ENCODE measurements at places on chromosomes 1 and 21. TPM values are rescaled to one million over a fixed set of nuclear protein-coding genes. Genes with fewer than 3 reads are reported as not detected.
A peak's percentile ranks its signal among the peaks of the same experiment; 100 is the strongest.

- DNase-seq, result no peak
These were observed 452.1 kb upstream of the NEGR1 start for GRCh38 chr1:72734415-72734814.

DNA sequence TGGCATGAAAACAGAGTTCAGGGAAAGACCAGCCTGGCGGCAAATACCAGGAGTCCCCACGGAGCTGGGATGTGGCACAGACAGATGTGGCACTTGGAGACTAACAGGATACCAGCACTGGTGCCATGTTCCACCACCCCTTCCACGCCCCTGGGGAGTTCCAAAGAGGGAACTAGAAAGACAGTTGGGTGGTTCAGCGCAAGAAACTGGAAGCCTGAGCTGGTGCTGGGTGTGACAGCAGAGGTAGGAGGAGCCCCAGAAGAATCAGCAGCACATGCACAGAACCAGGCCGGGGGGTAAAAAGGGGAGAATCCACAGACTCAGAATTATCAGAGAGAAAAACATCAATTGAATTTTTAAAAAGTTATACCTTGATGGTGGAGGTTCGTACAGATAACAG is 22.4 kb downstream of the DDX20 start:
- no peak for DNase-seq

DNA sequence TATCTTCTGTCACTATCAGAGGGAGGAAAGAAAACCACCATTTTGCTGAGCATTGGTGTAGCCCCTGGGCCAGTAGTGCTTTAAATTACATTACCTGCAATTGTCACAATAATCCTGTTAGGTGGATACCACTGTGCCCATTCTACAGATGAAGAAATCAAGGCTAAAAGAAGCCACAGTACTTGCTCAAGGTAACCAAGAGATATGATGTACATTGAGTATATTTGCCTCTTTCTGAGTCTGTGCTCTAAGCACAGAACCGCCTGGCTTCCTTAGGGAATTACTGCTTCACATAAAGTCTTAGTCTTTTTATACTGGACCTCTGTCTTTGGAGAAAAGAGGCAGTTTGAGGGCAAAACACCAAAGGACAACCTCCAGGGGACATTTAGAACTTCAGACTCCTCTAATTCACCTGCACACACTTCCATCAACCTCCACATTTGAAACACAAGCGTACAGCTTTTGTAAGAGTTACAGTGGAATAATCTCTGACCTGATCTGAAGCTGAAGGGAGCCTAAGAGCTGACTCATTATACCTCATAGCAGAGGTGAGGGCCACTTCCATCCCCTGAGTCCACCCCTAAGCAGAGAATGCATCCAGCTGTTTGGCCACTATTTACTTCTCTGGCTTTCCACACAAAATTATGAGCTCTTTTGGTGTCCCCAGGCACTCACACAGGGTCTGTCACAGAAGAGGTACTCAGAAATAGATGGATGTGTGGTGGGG is 61.8 kb downstream of the PLPP3 start:
- no peak for DNase-seq

Gene CFAP126
- polyA plus RNA-seq, result 0.43 TPM

DNA sequence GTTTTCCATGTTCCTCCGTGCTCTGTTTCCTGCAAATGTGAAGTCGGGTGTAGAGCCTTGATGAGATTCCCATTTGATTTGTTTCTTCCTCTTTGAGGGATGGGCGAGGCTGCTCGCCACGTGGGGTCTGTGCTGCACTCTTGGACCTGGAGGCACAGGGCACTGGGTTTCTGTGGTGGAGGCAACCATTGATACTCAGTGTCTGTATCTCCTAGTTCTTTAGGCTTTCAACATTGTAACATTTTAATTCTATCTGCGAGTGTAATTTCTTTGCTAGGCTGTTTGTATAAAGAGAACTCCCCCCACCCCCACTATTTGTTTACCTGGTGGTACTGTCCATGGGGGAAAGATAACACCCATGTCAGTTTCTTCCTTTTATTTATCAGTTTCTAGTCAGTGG is 52.3 kb downstream of the GALNT2 start:
- DNase-seq, result no peak

- peak; percentile 75 for DNase-seq
These were observed 26.8 kb downstream of the PTTG1IP start for GRCh38 chr21:44846485-44847260.

DNA sequence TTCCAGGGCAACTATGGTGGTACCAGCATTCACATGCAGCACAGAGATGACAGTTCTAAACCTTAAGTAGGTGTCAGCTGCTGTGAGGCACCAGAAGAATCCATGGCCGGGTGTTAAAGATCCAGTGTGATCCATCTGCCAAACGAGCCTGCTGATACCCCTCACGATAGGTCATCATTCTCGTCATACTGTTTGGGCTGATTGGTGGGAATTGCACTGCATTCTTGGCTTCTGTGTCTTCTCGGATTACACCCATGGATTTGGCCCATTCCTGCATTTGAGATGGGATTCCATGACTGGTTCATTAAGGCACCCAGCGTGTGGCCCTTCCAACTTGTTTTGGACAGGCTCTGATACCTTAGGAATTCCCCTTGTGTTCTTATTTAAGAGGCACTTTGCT is 55.2 kb downstream of the ST6GALNAC3 start:
- DNase-seq, result no peak

- DNase-seq, result peak; percentile 81
These were observed 94.7 kb downstream of the SIK1 start for GRCh38 chr21:43331962-43332828.

DNA sequence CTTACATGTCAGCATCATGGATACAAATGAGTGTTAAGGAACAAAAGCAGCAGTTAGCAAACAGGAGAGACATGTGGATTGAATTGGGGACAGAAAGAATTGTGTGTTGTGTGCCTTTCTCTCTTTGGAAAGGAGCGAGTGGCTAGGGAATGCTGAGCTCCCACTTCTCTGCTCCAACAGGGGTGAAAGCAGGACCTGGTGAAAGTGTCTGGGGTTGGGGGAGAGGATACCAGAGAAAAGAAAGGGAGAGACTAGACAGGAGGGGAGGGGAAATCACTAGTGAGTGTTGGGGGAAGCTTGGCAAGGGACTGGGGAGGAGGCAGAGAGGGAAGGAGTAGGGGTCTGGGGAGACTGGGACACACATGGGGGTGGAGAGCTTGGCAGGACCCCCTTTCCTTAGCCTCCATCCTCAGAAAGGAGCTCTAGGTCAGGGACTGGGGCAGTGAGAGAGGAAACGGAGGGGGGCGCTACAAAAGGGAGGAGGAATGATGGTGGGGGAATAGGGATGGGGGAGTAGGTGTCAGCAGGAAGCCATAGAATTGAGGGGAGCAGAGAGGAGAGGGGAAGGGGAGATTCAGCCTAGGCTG is 2.2 kb downstream of the KIRREL1 start:
- DNase-seq, result peak; percentile 27

DNA sequence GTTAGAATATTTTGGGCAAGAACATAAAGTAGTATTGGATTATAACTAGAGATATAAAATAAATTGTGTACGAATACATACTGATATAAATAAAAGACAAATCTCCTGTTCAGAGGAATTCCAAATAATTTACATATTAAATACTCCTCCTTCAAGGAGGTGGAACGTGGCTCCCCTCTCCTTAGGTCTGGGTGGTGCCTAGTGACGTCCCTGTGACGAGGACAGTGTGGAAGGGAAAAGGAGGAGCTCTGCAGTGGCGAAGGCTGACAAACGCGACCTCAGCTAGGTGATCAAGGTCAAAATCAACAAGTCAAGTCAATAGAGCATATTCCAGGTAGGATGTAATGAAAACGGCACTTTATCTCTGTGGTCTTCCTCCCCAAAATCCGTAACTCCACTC is 310.0 kb downstream of the SMYD3 start:
- no peak for DNase-seq

DNA sequence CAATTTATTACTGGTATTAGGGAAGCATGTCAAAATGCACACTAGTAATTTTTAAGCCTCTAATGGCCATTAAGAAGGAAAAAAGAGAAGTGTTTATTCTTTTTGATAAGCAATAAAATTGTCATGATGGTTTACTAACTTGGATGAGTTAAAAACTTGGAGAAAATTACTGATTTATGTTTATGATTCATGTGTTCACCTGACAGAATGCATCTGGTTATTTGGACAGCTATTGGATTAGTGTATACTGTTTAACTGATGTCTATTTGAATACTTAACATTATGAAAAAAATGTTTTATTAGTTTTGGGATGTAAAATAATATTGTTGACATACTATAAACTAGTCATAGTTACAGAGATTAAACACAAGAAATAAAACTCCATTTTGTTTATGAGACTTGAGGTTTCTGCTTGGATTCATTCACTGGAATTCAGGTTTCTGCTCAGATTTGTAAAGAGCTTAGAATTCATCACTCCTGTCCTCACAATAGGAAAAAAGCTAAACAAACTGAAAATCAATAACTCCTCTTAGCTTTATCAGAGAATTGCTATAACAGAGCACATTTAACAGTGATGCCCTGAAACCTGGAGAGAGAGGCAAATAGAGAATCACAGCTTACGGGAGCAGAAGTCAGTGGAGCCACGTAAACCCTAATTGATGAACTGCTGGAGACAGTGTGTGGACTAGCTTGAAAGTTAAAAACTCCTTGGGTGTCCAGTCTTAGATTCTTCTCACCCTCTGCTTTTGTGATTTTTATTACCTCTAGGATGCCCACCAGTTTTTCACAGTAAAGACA is 56.7 kb downstream of the RALGPS2 start:
- DNase-seq, result no peak

Measured in muscle of leg (tissue), 16 donors.